ENCODE measurements at places on chromosomes 4 and X.

- H3K27ac ChIP-seq: no peak overlapping the region
- H3K4me1 ChIP-seq: no peaks in the 10 kb centered on the region
- H3K36me3 ChIP-seq: no peaks in the 10 kb centered on the region
- DNase-seq: no peak
- H3K27me3 ChIP-seq: no peaks in the 10 kb centered on the region
These were observed 17.4 kb upstream of the DCAF8L1 start for GRCh38 chrX:27998666-27999065.

DNA sequence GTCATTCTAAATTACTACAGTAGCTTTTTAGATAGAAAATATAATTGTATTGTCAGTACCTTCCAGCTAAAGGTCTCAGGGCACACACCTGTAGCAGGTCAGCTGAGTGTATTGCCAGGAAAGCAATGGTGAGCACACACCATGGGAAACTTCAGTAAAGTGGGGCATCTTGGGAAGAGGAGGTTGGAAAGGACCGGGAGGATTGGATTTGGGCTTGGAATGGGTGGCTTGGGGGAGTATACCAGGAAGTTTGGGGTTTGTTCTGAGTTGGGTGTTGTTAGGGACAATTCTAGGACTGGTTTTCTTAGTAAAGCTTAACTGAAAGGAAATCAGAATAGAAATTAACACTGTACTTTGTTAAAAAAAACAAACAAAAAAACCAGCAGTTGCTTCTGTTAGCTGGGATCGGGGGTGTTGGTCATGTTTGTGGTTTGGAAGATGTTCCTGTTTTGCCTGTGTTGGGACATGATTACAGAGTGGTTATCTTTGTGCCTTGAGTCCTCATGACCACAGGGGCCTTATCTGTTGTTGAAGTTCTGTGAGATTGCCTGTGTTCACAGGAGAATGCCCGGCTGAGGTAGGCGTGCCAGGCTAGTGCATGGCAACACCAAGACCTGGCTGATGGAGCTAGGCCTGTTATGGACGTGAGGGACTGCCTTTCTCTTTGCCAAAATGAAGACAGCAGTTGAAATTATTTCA, 35.1 kb downstream of the PRIMPOL start:
- no peaks in the 10 kb centered on the region for H3K36me3 ChIP-seq
- no peak overlapping the region for H3K27ac ChIP-seq
- DNase-seq: no peak

DNA sequence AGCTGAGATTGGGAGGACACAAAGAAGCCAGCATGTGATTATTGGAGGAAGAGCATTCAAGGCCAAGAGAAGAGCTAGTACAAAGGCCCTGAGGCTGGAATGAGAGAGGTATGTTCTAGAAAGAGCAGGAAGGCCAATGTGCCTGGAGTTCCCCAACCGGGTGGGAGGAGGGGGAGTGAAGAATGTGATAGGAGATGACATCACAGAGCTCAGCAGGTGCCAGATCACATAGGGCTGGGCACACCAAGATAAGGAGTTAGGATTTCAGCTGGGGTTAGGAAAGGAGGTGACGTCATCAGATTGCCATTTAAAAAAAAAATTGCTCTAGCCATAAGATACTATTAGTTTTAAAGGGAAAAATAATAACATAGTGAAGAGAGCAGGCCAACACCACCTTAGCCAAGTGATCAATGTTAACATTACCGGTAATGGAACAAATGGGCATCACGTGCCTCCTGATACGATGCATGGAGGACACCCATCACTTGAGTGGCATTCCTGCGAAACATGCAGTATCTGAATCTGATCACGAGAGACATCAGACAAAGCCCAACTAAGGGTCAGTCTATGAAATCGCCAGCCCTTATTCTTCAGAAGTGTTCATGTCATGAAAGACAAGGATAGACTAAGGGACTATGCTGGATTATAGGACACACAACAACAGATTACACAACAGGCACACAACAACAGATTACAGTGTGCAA, 344.3 kb downstream of the BCOR start:
- no peaks in the 10 kb centered on the region for H3K4me1 ChIP-seq
- H3K27ac ChIP-seq: no peak overlapping the region
- no peak overlapping the region for H3K4me3 ChIP-seq
- no peaks in the 10 kb centered on the region for H3K27me3 ChIP-seq

GRCh38 chr4:139641218-139641617, 24.4 kb upstream of the MGST2 start:
- no peak overlapping the region for H3K27ac ChIP-seq
- no peaks in the 10 kb centered on the region for H3K4me1 ChIP-seq
- no peak overlapping the region for H3K4me3 ChIP-seq
- H3K36me3 ChIP-seq: no peaks in the 10 kb centered on the region
- no peak for DNase-seq
- H3K27me3 ChIP-seq: no peaks in the 10 kb centered on the region

GRCh38 chr4:100164808-100165760, 25.2 kb downstream of the DDIT4L start:
- no peaks in the 10 kb centered on the region for H3K36me3 ChIP-seq
- no peak overlapping the region for H3K27ac ChIP-seq
- H3K4me1 ChIP-seq: no peaks in the 10 kb centered on the region
- H3K27me3 ChIP-seq: no peaks in the 10 kb centered on the region
- no peak overlapping the region for H3K4me3 ChIP-seq

DNA sequence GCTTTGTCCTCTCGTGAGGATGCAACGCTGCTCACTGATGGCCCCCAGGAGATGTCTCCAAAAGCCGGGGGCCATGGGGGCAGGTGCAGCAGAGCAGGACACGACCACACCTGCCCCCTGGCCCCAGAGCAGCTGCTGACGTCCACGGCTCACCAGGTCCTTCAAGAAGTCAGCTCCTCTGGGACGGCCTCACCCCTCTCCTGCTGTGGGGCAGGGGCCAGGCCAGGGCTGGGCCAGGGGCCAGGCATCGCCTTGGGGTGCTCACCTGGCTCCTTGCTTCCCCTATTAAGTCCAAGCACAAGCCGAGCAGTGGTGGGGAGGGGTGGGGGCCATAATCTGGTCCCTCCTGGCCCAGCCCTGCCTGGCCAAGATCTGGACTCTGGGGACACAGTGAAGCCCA, 28.6 kb upstream of the MXD4 start:
- DNase-seq: no peak
- no peaks in the 10 kb centered on the region for H3K27me3 ChIP-seq
- no peaks in the 10 kb centered on the region for H3K36me3 ChIP-seq
- H3K4me3 ChIP-seq: no peak overlapping the region
- no peak overlapping the region for H3K27ac ChIP-seq
- H3K4me1 ChIP-seq: peaks cover 8% of the 10 kb centered on the region

Data from adrenal gland (tissue), 19 donors.